ENCODE measurements at places on chromosomes 1 and 21.

GRCh38 chr1:231493421-231494185, 34.9 kb upstream of the TSNAX start:
- no peak for DNase-seq

DNA sequence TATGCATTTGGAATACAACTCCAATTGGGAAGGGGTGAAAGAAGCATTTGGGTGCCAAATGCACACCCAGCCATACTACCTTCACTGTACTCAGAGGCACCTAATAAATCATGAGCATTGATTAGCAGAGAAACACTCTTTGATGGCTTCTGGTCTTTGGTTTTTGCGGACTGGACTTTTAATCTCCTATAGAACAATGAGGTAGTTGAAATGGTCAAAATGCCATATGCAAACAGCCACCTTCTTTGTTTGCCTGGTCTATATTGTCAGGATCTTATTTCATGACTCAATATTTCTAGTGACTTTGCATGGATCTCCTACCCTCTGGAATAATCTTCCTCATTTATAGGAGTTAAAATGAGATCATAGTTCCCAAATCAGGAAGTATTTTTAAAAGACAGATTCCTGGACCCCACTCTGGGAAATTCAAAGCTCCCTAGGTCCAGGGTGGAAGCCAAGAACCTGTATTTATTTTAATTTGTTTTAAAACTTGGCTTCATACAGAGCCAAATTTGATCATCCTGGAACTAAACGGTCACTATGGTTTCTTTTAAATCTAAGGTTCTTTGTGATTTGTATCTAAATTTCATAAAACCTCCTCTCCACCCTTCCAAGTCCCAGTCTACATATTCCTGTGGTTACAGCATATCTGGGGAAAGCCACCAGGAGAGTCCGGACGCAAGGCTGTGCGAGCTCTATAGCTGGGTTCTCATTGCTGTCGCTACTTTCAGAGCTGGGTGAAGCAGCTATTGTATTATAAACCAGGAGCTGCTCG, 8.7 kb downstream of the FAM3B start:
- DNase-seq, result no peak

DNA sequence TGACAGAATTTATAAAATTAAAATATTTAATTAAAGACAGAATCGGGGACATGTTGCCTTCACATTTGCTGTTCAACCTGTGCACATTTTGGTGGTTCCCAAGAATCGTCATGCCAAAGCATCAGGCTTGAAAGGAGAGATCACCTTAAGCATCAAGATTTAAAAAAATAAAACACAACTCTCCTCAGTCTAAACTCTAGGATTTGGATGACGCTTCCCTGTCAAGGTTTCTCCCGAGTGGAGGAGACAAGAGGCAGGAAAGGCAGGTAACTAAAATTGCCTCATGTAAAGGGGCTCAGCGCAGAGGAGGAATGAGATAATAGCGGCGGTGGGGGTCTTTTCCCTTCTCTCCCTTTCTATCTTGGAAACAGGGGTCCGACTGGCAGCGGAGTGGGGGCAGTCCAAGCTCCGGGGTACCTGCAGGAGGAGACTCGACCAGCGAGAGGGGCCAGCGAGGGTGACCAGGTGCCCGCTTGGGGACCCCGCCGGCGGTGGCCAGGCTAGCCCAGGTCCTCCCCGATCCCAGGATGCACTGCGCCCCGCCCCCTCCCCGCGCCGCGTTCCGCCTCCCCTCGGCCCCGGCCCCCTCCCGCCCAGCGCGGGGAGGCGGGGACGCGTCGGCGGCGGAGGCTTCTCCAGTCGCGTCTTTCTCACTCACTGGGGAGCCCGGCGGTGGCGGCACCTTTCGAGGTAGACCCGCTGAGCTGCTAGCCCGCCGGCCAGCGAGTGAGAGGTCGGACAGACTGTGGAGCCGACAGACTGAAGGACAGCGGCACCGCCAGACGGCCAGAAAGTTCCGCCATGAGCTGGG, at the start of gene FNBP1L:
TSS of gene FNBP1L (plus strand) at position 638 of the 811 bp plus-strand sequence. CDS start at position 802, 164 bp downstream.
- DNase-seq, result peak; percentile 55

- no peak for DNase-seq
Observed at GRCh38 chr1:43447891-43448708, 5.6 kb downstream of the HYI start.

DNA sequence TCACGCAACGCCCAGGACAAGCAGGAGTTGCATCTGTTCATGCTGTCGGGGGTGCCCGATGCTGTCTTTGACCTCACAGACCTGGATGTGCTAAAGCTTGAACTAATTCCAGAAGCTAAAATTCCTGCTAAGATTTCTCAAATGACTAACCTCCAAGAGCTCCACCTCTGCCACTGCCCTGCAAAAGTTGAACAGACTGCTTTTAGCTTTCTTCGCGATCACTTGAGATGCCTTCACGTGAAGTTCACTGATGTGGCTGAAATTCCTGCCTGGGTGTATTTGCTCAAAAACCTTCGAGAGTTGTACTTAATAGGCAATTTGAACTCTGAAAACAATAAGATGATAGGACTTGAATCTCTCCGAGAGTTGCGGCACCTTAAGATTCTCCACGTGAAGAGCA, 60.4 kb upstream of the ZNF326 start:
- peak; percentile 68 for DNase-seq

GRCh38 chr1:217982331-217983050, 302.6 kb upstream of the RRP15 start:
- no peak for DNase-seq

- no peak for DNase-seq
Observed at GRCh38 chr1:179831852-179832699, 45.5 kb downstream of the TOR1AIP2 start.

DNA sequence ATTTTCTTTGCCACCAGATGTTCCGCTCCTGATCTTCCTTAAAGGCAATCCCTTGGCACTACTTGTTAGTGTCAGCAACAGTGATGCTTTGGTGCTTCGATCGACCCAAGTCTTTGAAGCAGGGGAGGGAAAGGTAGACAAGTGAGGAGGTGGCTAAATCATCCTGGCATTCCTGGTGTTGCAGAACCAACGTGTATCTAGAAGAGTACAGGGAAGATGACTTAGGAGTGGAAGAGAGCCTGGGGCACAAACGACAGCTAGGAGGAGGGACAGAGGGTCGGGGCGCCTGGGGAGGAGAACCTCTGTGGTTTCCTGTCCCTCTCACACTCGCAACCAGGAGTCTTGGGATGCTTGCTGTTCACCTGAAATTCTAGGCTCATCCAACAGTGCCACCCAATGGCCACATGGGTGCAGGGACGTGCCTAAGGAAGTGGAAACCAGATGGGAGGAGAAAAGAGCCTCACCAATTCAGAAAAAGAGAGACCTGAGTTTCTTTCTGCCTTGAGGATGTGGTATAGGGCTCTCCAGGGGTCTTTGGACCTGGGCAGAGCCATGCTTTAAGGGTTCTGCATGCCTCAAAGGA, 9.5 kb upstream of the KCNA2 start:
- peak; percentile 76 for DNase-seq

- peak; percentile 66 for DNase-seq
Observed at GRCh38 chr1:11650331-11650991, 3.8 kb downstream of the FBXO2 start.

DNA sequence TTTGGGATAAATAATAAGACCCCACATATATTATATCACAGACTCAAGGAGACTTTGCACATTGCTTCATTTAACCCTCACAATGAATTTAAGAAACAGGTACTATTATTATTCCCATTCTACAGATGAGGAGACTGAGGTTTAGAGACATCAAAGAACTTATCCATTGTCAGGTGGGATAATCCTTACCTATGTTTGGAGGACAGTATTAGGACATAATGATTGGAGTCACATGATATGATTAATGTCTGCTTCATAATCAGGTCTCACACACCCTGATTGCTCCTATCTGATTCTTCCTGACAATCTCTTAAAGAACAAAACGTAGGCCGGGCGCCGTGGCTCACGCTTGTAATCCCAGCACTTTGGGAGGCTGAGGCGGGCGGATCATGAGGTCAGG, 16.9 kb downstream of the IRF2BP2 start:
- no peak for DNase-seq

DNA sequence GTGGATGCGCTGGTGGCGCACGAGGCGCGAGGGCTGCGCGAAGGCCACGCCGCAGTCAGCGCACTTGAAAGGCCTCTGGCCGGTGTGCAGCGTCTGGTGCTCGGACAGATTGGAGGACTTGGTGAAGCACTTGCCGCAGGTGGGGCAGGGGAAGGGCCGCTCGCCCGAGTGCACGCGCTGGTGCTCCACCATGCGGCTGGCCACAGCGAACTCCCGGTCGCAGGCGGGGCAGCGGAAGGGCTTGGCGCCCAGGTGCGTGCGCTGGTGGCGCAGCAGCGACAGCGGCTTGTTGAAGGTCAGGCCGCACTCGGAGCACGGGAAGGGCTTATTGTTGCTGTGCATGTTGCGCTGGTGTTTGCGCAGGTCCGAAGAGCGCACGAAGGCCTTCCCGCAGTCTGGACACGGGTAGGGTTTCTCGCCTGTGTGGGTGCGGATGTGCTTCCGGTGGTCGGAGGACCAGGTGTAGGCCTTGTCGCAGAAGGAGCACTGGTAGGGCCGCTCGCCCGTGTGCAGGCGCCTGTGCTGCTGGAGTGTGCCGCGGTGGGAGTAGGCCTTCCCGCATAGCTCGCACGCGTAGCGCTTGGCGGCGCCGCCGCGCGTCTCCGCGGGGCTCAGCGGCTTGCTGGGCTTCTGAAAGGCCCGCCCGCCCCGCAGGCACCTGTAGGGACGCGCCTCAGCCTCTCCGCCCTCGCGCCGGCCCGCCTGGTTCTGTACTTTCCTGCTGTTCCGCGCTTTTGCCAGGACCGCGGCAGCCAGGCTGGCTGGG, 4.7 kb downstream of the ZNF648 start:
- no peak for DNase-seq

DNA sequence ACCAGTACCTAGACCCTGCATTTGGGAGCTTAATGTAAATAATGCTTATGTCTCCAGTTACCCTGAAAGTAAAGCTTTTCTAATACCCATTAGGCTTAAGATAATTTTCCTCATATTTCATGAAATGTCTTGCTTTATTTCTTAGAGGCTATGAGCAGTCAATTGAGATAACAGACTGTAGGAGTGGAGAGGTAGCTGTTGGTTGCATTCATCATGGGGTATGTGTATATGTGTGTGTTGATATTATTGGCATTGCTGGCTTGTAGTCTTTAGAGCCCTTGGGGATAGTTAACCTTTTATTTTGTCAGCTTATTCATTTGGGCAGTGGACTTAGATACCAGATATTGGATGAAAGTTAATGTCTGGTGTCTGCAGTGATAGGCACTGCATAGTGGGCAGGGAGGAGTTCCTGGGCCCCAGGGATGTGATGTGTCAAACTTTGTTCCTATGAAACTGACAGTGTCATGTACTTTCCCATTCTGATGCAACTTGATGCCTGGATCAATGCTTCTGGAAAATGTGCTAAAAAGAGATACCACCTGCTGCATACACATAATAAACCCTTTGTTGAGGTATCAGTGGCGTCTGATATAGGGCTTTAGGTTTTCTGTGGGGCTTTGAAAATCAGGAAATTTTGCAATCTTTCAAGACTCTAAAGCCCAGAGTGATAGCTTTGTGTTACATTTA, 83.9 kb downstream of the MAST2 start:
- DNase-seq, result no peak

DNA sequence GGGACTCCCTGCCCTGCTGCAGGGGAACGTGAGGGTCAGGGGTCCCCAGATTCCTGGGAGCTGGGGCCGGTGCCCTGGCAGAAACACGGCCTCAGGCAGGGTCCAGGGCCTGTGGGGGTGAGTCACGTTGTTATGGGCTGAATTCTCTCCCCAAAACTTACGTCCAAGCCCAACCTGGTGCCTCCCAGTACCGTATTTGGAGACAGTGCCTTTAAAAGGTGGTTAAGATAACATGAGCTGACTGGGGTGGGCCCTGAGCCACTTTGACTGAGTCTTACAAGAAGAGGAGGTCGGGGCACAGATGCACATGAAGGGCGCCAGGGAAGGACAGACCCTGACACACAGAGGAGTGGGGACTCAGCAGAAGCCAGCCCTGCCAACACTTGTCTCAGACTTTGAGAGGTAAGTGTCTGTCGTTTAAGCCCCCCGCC, 99.9 kb downstream of the WDR4 start:
- DNase-seq, result no peak

DNA sequence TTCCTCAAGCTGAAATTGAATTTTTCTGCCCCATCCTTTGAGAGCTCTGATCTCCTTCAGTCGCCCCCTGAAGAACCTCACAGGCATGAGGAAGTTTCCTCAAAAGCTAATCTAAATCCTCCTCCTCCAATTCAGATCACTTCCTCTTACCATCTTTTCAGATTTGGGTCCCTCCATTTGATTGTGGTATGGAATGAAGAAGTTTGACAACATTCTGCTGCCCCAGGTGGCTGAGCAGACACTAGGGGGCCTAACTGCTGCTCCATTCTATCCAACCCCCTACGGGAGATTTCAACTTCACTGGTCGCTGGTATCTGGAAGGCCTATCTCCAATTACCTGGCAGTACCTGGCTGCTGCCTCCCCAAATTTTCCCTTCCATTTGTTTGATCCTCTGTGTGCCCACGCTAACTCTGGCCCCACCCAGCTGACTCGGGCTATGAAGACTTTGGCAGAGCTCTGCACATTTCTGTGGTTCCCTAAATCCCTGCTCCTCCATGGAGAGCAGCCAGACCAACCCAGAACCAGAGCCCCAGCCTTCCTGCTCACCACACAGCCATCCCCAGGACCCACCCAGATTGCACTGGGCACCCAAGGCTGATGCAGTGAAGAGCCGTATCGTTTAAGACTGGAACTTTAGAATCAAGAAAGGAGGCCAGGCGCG, 7.8 kb downstream of the IRF6 start:
- DNase-seq, result no peak

- no peak for DNase-seq
Observed at GRCh38 chr1:31787261-31787660, 23.1 kb upstream of the ADGRB2 start.

GRCh38 chr1:207316622-207317391, 4.7 kb upstream of the CD55 start:
- DNase-seq, result no peak

DNA sequence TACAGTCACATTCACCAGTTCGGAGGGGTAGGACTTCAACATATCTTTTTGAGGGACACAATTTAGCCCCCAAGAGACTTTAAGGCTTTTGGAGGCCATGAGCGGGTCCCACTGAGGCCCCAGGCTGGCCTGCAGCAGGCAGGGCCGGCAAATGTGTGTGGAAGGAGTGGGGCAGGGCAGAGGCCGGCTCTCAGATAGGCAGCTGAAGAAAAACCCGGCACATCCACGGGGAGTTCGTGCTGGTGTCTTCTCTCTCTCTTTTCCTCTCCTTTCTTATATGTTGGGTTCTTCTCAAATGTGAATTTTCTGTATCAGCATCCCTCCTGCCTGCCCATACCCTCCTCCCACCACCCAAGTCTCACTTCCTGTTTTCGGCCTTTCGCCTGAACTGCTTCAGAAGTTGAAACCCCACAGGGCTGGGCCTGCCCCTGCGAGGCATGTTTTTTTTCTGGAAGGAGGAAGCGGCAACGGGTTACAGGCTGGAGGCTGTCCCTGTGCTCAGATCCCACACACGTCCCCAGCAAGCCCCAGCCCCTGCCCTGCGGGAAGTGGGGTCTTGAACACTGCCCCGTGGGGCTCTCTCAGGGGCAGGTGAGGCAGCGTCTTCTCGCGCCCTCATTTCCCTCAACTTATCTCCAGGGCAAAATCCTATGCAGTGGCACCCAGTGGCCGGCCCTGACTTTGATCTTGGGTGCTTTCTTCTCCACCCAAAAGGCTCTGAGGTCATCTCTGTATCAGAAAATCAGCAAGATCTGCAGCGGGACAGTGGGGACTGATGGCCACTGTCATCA, 9.7 kb upstream of the UMODL1 start:
- no peak for DNase-seq
